GM12891 (cell line): ENCODE measurements at places on chromosomes 16 and 17.

- no peak for DNase-seq
Measured at GRCh38 chr17:38783227-38783626, 16.1 kb downstream of the PIP4K2B start.

DNA sequence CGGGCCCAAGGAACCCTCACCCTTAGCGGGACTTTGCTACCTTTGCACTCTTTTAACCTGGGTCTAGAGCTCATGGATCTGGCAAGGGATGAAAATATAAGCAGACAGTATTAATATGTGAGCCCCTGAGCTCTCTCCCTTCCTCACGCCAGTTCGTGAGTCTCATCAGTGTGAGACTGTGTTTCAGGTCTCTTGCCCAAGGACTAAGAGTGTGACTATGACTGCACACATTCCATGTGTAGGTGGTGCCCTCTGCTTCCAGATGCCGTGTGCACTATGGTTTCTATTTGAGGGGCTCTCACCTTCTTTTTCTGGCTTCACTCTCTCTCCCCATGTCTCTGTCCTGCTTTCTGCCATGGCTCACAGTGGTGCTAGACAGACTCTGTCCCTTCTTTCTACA, 40.5 kb downstream of the DHRS7B start:
- DNase-seq: no peak

DNA sequence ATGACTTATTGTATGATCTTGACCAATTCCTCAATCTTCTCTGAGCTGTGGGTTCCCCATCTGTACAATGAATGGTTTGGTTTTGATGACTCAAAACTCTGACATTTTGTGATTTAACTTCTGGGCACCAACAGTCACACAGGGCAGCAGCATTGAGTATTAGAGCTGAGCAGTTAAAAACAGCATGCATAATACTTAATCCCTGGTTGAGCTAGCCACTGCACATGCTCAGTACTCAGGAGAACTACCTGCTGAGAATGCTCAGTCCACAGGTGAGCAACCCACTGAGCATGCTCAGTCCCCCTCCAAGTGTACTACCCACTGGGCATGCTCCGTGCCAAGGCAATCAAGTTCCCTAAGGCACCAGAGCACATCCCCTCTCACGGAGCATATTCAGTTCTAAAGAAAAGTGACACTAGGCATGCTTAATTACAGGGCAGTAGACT, 68.7 kb downstream of the AIPL1 start:
- no peak for DNase-seq

- peak; percentile 74 for DNase-seq
Measured at GRCh38 chr16:70685938-70686375, at the start of gene MTSS2. Gene MTSS2 (minus strand): TSS chr16:70686053. CDS start chr16:70685791, 262 bp downstream.

DNA sequence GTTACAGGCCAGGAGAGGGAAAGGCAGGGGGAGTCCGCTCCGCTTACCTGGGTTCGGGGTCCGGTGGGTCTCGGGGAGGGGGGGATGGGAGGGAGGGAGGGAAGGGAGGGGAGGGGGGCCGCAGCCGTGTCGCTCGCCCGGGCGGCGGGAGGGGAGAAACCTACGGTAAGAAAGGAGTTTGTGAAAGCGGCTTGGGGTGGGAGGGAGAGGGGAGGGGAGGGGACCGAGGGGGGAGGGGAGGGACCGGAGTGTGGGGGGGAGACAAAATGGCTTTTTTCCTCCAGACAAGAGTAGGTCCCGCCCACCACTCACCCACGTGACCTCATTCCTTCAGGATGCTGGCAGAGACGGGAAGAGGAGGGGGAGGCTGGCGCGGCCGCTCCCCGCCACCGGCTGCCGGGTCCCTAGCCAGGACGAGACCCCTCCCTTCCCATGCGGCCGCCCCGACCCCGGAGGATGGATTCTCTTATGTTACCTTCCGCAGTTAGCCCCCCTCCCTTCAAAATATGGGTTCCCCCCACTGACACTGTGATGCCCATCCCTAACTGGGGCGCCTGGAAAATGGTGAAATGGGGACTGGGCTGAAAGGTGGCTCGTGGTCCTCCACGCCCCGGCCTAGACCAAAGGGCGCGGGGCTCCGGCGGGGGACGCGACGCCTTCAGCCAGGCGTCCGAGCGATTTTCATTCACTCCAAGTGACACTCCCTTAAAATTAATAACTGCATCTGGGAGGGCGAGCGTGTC, at the start of gene PCGF2:
Gene PCGF2 (minus strand): TSS at position 188 of the 743 bp plus-strand sequence. CDS start 7,934 bp downstream, outside the sequence.
- DNase-seq: no peak

DNA sequence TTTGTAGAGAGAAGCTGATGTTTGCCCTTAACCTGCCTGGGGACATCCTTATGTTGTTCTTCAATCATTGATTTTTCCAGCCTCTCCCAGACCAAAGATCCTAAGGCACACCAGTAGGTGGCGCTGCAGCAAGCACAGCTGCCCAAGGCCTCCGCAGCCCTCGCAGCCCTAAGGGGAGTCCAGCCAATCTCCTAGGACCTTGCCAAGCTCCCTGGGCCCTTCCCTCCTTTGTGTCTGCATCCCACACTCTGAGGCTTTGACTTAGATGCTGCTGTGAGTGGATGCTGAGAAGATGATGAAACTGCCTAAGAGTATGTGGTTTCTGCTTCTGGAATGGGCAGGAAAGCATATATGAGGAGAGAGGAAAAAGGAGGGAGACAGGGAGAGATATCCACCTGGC, 47.1 kb downstream of the SPACA3 start:
- DNase-seq: no peak

- no peak for DNase-seq
Measured at GRCh38 chr17:1755827-1756262, 6.0 kb upstream of the SERPINF1 start.

GRCh38 chr17:45341533-45342158, 24.8 kb upstream of the MAP3K14 start:
- DNase-seq: no peak

- no peak for DNase-seq
Measured at GRCh38 chr16:69744363-69745231, 10.1 kb downstream of the NOB1 start.

- DNase-seq: no peak
Measured at GRCh38 chr16:53925526-53925925, 221.6 kb downstream of the FTO start.

DNA sequence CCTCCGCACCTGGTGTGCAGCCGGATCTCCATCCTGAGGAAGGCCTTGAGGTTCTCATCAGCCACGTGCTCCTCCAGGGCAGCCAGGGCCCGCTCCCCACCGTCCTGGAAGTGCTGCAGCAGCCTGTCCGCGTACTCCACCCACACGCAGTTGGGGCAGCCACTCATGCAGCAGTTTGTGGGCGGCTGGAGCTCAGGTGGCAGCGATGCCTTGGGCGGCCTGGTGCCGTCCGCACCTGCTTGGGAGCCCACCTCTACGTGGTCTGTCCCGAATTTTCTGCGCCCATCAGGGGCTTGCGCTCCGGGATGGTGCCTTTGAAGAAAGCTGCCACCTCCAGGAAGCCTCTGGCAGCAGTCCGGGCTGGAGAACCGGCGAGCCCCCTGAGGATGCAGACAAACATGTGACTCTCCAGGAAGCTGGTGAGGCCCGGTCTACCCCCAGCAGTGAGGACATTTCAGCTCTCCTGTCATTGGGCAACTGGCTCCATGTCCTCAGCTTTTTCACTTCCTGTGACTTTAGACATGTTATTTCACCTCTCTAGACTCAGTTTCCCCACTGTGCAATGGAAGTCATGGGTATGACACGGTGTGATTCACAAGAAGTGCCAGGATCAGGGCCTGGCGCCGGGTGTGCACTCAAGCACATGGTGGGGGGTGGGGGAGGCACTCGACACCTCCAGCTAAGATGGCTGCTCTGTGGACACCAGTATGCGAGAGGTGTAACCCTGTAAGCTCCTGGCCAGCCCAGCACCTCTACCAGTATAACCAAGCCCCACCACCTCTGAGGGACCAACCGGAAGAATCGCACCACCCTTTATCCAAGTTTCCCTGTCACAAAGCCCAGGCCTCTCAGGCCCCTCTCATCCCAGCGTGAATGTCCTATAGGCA, 957 bp downstream of the OXLD1 start:
- DNase-seq: peak; percentile 67

DNA sequence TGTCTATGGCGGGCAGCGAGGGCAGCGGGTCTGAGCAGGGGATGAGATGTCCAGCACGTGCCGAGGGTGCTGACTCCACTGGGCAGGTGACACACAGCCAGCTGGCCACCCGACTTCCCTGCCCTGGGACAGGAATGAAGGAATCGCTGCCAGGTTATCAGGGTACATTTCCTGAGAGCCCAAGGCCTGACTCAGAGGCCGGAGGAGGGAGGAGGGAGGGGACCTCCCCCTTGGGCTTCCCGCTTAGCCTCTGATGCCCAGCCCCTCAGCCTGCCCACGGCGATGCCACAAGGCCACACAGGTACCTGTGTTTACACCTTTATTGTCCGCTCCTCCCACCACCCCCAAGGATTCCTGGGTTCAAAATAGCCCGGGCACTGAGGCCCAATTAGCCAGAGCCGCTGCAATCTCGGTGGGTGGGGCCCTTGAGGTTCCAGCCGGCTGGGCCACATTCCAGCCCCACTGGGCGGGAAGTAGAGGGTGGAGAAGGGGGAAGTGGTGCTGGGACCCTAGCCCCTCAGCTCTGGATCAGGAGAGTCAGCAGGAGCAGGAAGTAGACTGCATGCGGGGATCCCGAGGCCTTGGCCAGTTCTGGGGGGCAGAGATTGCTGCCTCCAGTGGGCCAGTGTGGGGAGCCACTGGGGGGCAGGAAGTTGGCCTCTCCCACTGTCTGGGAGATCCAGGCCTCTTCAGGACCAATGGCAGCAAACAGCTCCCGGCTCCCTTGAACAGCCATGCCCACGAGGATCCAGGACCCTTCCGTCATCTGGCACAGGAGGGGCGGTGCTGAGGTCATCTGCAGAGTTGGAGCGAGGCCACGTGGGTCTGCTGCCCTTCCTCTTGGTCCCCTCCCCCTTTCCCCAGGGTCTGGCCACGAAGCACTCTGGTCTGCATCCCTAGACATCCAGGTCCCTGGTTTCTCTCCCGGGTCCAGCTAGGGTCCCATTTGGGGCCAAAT, 3.4 kb upstream of the PRSS8 start:
- DNase-seq: no peak

- no peak for DNase-seq
Measured at GRCh38 chr16:78686601-78687000, 587.1 kb downstream of the WWOX start.

GRCh38 chr16:31253642-31254045, 6.1 kb upstream of the ITGAM start:
- DNase-seq: no peak

DNA sequence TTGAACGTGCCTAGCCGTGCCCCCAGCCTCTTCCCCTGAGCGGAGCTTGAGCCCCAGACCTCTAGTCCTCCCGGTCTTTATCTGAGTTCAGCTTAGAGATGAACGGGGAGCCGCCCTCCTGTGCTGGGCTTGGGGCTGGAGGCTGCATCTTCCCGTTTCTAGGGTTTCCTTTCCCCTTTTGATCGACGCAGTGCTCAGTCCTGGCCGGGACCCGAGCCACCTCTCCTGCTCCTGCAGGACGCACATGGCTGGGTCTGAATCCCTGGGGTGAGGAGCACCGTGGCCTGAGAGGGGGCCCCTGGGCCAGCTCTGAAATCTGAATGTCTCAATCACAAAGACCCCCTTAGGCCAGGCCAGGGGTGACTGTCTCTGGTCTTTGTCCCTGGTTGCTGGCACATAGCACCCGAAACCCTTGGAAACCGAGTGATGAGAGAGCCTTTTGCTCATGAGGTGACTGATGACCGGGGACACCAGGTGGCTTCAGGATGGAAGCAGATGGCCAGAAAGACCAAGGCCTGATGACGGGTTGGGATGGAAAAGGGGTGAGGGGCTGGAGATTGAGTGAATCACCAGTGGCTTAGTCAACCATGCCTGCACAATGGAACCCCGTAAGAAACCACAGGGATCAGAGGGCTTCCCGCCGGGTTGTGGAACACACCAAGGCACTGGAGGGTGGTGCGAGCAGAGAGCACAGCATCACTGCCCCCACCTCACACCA, 724 bp downstream of the GAA start:
- DNase-seq: no peak

- no peak for DNase-seq
Measured at GRCh38 chr17:82856361-82856760, 16.5 kb upstream of the ZNF750 start.

GRCh38 chr16:30786936-30787612, at the start of gene ZNF629:
Gene ZNF629 (minus strand): TSS chr16:30787205. CDS start chr16:30784482, 2,723 bp downstream.
- peak; percentile 52 for DNase-seq

DNA sequence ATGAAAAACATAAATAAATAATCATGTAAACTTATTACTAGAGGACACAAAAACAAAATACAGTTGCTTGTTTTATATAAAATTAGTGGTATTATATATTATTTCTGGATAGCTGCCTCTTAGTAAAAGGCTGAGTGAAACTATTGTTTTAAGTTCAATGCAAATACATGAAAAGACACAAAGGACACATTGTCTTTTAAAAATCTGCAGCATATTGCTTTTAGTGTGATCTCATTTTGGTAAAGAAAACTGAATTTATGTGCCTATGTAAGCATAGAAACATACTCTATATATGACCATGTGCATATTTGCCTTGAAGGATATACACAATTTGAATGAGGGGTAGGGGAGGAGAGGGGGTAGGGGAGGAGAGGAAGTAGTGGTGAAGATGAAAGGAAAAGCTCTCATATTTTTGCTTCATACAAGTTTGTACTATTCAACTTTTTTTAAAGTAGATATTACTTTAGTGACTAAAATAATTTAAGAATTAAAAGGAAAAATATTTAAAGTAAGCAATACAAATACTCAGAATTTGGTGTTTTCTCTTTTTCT, 5.8 kb downstream of the ABCA10 start:
- no peak for DNase-seq

DNA sequence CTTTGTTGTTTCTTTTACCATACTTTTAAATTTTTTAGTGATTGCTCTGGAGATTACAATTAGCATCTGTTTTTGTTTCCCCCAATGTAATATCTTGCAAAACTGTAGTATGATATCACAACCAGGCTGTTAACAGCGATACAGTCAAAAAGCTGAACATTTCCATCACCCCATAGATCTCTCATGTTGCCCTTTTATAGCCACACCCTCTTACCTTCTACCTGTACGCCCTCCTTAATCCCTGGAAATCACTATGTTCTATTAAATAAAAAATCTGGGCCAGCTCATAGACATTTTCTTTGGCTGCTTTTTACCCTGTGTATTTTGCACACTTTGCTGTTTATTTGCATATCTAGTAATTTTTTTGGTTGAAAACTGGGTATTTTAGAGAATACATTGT, 67.2 kb upstream of the NACA2 start:
- DNase-seq: no peak

- DNase-seq: no peak
Measured at GRCh38 chr17:3865176-3865575, 19.1 kb upstream of the NCBP3 start.

DNA sequence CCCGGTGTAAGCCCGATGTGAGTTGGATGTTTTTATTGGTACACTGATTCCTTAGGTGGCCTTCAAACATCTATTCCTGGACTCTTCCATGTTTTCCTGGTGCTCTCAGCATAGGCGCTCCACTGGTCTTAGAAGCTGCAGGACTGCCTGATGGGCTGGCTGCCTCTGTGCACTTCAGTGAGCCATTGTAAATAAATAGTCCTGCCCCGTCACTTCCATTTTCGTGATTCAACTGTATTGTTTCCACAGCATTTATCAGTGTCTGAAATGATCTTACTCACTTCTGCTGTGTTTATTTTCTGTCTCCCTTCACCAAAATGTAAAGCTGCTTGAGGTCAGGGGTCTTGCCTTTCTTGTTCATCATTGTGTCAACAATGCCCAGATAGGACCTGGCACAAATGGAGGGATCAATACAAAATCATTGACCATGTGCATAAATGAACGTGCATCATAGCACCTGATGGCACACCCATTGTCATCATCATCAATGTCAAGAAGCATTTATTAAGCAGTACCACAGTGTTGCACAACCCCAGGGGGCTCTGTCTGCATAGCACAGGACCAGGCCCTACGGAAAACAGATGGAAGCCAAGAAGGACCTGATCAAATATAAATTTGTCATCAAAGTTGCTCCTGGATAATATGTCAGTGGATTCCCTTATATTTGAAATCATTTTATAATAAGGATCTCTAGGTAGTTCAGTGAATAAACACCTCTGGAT, 66.6 kb upstream of the CPHXL start:
- DNase-seq: no peak
